ENCODE measurements at places on chromosomes 5 and 9. TPM values are rescaled to one million over a fixed set of nuclear protein-coding genes. Genes with fewer than 3 reads are reported as not detected.
A peak's percentile ranks its signal among the peaks of the same experiment; 100 is the strongest.

- peak; percentile 11 for DNase-seq
Observed at GRCh38 chr9:31119890-31120454, 1264.5 kb upstream of the ACO1 start.

Gene MAMDC4
- 9.3 TPM for total RNA-seq

Gene SOHLH1
- not detected for total RNA-seq

Gene SPATA31E1
- not detected for total RNA-seq

Gene TNC
- total RNA-seq: 1,099 TPM
